NCI-H1105 (cell line): ENCODE measurements at places on chromosomes 6 and 20.

DNA sequence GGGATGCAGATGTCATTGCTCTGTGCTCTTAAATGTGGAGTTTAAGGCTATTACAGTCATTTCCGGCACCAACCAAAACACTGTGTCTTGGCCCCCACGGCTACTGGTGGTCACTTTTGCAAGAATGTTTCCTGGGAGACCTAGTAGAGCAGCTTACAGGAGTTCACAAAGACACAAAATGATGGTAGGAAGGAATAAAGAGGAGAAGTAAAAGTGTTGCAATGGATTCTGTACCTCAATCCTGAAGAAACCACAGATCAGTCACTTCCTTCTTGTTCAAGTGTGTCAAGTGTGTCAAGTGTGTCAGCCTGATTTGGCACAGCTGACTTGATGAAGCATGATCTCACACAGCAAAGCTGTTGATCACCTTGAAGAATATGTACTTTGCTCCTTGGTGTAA is 344.0 kb downstream of the PLCB1 start:
- no peak for DNase-seq

DNA sequence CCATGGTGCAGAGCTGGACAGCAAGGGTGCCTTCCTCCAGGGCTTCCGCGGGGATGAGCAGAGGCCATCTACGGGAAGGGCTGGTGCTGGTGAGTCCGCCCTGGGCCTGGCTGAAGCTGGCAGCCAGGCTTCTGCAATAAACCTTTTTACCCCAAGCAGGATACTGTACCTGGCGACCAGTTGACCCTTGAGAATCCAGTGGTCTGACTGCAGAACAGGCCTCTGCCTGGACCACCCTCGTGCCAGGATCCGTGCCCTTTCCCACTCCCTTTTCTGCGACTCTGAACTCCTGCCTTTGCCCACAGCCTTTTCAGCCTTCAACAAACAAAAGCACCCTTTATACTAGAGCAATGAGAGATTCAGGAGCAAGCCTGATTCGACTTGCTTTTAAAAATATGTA is 18.9 kb downstream of the CDH26 start:
- DNase-seq, result no peak

- no peak for DNase-seq
These were observed 136.4 kb downstream of the LINC00237 start for GRCh38 chr20:20969701-20970280.

DNA sequence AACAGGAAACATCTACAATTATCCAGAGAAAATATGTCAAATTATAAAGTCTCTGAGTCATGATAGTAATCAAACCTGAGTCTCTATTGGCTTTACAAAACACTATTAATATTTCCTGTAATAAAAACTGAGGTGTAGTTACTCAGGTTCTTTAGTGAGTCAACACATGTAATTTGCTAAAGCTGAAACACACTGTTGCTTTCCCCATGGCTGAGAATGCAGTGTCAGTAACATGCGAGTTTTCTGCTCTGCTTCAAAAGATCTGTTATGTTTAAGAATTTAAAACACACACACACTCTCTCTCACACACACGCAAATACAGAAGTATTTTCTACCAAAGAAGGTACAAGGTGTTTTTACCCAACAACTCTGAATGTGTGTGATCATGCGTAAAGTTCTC is 38.6 kb downstream of the ATXN1 start:
- DNase-seq, result no peak

DNA sequence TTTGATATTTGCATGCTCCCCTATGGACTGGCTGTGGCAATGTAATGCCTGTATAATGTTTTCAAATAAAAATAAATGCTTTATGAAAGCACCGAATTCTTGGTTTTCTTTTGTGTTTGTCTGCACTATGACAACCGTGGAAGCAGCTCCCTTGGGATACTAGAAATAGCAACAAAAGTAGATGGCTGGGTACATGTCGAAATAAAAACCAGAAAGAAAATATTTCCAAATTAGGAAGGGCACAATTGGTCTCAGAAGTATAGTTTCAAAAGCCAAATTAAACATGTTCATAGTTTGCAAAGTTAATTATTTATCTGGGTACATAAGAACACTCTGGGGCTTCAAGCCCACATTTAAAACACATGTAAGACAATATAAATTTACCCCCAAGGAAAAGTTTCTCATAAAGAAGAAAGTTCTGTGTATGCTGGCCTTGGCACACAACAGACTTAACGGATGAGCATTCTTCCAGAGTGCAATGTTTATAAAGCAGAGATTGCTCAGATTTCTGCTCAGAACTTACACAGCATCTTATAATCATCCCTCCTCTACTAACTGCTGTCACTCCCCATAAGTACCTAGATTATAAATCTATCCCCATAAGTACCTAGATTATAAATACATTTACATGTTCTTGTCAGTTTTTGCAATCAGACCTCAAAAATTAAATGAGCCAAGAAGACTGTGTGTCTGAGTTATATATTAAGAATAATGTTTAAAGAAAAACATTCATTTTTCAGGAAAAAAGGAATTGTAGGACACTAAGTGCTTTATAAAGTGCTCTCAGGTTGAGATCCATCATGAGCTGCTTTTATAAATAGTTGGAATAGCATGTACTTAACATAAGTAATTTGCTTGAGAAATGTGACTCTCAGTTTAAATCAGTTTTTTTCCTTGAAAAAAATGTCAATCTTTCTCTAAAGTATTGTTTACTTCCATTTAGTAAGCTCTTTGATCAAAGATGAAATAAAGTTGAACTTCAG is 230.2 kb upstream of the PLN start:
- DNase-seq, result no peak

DNA sequence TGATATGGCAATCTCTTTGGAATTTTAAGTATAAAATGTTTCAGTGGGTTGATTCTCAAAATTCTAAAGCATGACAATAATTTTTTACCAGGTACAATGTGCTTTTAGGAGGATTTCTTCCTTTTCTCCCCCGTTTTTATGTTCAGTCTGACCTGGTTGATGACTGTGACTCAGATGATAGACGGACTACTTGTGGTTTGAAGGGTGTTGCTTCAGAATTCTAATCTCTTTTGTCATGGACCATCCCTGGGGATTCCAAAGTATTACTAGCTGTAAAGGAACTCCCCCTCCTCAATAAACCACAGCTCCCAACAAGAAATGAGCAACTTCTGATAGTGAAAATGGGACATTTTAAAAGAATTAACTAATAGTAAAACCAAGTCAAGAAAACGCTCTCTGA is 34.9 kb upstream of the TNFAIP3 start:
- DNase-seq, result no peak
